ENCODE measurements at places on chromosomes 1 and 21.

- DNase-seq, result peak; percentile 59
Observed at GRCh38 chr1:182783068-182783467, 6.5 kb upstream of the NPL start.

GRCh38 chr21:14870853-14871149 lies 194.0 kb downstream of the NRIP1 start:
- no peak for DNase-seq

GRCh38 chr1:56491441-56491840 lies 87.9 kb downstream of the PLPP3 start:
- DNase-seq, result no peak

GRCh38 chr1:227422581-227422980 lies 104.3 kb upstream of the CDC42BPA start:
- no peak for DNase-seq

DNA sequence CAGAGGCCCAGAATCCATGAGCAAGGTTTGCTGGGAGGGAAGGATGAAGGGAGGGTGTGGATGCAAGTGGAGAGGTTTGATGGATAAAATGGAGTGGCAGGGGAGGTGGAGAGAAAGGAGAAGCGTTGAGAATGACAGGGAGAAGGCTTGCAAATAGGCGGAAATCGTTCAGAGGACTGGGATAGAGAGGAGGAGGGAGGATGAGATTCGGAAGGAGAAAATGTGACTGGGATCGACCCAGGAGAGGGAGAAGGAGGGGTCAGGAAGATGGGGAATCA lies 376 bp downstream of the AVPR1B start:
- no peak for DNase-seq

- no peak for DNase-seq
Observed at GRCh38 chr21:38945545-38946245, 140.0 kb downstream of the ETS2 start.

DNA sequence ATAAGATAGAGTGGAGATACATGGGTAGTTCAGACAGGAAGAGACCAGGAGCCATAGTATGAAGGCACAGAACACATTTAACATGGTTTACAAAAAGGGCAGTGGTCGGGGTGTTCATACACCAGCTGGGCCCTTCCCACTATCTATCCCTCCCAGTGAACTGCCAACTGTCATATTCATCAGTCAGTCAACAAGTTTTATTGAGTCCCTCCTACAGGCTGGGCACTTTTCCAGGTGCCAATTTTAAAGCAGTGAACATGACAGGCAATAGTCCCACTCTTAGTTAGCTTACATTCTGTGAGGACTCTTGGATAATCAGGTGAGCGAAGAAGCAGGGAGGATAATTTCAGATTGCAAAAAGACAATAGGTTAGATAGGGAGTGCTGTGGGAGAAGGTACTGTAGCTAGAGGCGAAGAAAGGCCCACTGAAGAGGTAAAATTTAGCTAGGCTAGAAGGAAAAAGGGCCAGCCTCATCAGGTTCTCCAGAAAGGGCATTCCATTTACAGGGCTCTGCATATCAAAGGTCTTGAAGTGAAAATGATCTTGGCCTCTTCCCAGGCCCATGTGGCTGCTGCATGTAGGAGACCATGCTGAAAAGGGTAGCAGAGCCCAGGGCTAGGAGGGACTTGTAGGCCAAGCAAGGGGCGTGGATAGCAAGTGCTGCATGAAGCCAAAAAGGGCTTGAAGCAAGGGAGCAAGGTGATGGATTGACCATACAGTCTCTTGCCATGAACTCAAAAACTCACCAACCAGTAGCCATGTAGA lies 274.7 kb upstream of the SNX7 start:
- no peak for DNase-seq

DNA sequence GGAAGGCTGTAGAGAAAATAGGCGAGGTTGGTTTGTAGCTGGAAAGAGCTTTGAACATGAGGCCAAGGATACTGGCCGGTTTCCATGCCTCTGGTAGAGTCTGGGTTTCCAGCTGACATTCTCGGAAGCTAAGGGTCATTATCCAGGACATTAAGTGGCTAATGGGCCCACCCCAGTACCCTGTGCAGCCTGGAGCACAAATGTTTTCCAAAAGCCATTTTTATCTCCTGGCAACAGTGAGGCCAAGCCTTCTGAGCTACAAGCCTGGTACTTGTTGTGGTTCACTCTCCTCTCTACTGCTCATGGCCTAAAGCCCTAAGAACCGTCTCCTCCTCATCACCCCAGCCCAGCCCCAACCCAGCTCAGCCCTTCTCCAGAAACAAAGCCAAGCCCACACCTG lies 122.9 kb downstream of the DMRTA2 start:
- no peak for DNase-seq

GRCh38 chr1:200506471-200506870 lies 96.6 kb upstream of the ZNF281 start:
- no peak for DNase-seq

Data from OCI-M1 (cell line).